Activated naive CD8-positive, alpha-beta T cell treated with anti-CD3 and anti-CD28 coated beads, Interleukin-2, amount 50 U/mL, for 24 hours (primary cell): ENCODE measurements at places on chromosomes 1 and 21.

DNA sequence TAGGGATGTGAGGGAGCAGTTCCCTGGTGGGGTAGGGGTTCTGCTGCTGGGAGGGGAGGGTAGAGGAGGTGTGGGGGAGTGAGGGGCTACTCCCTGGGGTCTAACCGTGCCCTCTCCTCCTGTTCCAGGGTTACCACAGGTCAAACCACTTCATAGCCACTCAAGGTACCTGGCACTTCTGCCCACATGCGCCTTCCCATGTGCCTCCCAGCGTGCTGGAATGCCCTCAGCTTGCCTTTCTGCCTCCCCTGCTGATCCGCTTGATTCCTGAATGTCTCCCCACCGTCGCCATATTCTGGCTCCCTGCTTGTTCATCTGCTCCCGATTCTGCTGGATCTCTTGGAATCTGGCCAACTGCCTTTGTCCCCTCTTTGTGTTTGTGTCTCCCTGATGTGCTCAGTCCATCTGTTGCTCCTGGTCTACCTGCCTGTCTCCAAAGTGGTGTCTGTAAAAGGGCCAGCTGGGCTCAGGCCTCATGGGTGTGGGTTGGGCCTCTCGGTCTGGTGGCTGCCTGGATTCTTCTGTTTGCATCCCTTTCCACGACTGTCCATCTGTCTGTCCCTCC, 74.4 kb downstream of the PTPRU start:
- no peak for DNase-seq

DNA sequence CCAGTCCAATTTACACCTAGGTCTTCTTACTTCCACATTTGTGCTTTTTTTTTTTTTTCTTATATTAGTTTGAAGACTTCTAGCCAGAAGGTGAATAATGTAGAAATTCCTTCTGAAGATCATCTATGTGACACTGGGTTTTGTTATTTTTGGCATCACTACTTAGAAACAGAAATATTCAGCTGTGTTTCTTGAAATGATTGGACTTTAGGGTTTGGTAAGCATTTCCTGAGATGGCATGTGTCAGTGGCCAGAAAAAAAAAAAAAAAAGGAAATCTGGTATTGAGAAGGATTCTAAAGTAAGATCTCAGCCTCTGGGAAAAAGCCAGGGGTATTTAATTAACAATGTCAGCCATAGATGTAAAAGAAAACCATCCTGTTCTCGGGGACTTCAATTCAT, 43.4 kb upstream of the LRRC8C start:
- no peak for DNase-seq

DNA sequence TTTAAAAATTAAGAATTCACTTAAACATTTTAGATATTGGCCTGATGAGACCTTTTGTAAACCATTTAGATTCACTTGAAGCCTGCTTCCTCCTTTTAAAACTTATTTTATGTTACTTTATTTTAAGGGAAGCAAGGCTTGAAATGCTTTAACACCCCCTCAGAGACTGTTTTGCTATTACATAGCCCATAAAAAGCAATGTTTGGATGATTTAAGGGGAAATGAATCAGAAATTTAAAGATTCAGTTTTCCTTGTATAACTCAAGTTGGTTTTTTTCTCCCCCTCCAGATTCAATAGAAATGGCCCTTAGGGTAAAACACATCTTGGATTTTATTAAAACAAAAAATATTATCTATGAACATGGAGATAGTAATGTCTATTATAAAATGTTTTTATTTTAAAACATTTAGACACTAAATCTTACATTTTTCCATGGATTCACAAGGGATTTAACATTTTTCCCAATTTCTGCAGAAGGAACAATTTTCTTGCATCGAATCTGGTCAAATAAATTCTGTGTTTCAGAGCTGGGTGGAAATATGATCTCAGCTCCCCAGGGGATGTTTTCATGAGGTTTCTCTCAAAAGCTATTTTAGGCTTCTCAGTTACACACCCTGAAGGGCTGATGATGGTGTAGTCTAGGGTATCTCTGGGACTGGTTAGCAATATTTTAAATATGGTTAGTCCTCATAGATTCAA, 69.3 kb upstream of the WARS2 start:
- DNase-seq = no peak

DNA sequence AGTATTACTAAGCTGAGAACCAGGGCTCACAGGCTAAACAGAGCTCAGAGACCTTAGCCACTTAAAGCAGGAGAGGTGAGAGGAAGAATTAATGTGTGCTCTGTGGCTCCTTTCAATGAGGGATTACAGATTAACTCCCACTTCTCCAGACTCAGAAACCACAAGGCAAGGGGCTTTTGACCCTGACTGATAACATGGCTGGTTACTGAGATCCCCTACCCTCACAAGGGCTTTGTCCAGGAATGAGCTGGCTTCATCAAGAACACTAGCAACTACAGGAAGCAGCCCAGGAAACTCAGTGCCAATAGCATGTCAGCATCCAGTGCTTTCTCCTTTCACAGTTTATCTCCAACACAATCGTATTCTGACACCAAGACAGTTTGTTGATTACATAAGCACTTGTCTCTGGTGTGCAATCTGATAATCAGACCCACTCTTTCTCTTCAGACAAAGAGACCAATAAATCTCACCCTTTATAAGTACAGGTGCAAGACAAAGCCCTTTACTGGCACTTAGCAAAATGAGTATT, 38.8 kb downstream of the ERI3 start:
- no peak for DNase-seq
